ENCODE measurements at places on chromosomes 5 and 9. TPM values are rescaled to one million over a fixed set of nuclear protein-coding genes. Genes with fewer than 3 reads are reported as not detected.

Gene FOXD1
- 0.11 TPM for total RNA-seq

Gene AGXT2
- not detected for total RNA-seq

Gene SAPCD2
- total RNA-seq = 42.1 TPM

Gene RANBP17
- total RNA-seq = 16.8 TPM

Gene IL13
- total RNA-seq = not detected

Gene TICAM2
- 0.63 TPM for total RNA-seq

Gene HSPA4
- total RNA-seq = 79.7 TPM

Gene SOWAHA
- 0.14 TPM for total RNA-seq

DNA sequence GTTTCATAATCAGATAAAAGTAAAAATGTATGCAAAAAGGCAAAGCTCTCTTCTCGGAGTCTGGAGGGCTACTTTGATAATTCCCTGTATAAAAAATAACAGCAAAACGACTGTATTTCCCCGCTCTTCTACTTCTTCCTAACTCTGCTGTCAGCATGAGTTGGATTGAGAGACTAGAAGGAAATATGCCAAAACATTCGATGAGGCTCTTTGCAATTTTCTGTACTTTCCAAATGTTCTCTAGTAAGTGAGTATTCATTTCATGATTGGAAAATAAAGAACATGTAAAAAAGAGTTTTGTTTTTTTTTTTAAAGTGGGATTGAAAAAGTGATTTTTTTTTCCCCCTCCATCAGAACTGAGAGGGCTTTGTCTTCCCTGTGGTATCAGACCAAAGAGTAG is 677.5 kb downstream of the ACTL7B start:
- DNase-seq = no peak

DNA sequence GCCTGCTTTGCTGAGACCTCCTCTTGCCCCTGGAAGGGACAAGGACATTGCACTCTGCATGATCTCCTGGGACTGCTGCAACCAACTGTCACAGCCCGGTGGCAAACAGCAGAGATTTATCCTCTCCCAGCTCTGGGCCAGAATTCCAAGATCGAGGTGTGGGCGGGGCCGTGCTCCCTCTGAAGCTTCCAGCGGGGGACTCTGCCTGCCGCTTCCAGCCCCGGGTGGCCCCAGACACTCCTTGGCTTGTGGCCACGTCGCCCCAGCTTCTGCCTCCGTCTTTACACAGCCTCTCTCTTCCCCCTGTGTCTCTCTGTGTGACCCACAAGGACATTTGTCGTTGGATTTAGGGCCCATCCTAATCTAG is 67.1 kb downstream of the COL5A1 start:
- no peak for DNase-seq

DNA sequence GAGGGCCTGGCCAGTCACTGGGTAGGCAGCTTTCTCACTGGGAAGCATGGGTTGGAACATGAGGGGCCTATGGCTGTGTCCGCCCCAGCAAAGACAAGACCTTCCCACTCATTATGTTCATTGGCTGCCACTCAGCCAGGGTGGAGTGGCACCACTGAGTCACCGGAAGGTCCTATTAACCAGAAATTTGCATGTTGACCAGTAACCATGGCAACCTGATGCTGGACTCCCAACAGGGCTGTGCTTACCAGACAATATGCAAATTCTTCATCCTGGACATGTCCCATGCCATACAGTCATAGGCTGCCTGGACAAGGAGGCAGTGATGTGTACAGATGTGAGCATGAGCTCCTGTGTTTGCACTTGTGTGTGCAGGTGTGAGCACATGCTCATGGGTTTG is 66.7 kb downstream of the PSD2 start:
- no peak for DNase-seq

GRCh38 chr9:131854334-131854733 is 114.5 kb upstream of the RAPGEF1 start:
- DNase-seq = peak; percentile 50

DNA sequence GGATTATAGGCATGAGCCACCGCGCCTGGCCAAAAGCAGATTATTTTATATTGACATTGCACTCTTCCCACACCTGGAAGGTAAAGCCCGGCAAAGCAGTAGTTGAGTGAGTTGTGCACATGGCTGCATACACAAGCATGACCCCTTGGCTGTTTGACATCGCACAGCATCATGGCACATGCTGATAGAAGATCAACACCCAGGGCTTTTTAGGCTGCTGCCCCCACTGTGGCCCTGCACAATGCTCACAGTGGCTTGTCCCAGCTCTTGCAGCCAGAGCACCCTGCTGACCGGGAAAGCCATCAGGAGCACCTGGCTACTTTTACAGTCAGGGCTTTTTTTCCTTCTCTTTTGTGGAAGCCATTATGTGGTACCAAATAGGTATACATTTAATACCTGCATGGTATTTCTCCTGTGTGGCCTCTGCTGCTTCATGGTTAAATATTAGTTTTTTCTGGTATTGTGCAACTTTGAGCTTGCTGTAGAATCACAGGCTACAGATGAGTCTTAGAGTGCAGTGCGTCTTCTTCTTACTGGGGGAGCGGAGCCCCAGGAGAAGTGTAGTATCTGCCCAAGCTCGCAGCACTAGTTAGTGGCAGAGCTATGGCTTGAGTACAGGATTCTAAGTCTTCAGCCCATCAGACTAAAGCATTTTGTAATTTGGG is 264.5 kb downstream of the AOPEP start:
- no peak for DNase-seq

- DNase-seq = peak; percentile 48
Observed at GRCh38 chr5:72314571-72315172, 5.4 kb downstream of the MRPS27 start.

- DNase-seq = peak; percentile 53
Observed at GRCh38 chr9:111050819-111051218, 12.5 kb upstream of the LPAR1 start.

GRCh38 chr5:181160152-181160754 is 12.9 kb downstream of the OR2V2 start:
- DNase-seq = peak; percentile 12

DNA sequence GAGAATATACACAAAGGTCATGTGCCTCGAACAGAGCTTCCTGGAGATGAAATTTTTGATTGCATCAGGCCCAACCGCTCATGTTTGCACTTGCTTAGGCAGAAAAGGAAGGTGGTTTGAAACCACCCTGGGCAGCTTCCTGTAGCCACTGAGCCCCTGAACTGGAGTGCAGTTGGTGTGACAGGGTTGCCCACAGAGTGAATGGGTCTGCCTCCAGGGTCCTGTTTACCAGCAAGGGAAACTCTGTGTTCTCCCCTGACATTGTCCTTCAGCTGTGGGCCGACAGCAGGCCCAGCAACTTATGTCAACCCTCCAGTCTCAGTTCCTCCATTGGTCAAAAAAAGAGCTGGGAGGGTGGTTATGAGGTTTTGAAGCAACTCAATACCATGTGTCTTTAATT is 289.6 kb downstream of the KIF4B start:
- no peak for DNase-seq

DNA sequence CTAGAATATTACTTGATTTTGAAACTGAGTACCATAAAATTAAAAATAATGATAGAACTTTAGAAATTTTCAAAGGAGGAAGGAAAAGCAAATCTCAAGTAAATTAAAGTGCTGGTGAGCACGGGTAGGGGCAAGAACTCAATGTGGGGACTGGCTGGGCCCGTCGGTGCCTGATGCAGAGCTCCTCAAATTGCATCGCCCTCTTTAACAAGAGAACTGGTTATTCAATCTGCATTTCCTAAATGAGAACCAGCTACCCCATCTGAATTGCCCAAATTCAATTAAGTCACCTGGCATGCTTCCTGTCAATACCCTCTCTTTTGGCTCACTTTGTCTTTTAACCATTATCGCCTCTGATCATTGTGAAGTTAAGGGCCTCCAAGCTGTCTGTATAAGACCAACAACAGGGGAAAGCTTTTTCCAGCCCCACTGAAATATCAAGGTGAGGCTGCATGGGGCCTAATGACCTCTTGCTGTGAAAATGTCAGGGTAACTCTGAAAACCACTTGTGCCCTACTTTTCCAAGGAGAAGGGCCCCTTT is 316.7 kb downstream of the SLIT3 start:
- no peak for DNase-seq

DNA sequence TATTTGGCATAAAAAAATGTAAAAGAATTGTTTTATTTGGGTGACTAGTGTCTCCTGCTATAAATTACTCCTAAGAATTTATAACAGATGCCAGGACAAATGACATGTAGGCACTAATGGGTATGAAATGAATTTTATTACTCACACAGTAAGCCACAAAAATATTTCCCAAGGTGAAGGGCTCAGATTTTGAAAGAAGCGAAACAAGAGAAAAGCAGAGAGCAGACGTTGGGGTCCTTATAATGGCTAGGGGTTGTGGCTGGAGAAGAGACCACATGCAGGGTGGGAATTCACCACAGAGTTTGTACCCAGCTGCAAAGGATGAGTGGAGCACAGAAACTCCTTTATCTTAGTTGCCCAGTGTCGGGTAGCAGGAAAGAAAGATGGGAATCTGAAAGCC is 45.0 kb upstream of the PRR16 start:
- no peak for DNase-seq

DNA sequence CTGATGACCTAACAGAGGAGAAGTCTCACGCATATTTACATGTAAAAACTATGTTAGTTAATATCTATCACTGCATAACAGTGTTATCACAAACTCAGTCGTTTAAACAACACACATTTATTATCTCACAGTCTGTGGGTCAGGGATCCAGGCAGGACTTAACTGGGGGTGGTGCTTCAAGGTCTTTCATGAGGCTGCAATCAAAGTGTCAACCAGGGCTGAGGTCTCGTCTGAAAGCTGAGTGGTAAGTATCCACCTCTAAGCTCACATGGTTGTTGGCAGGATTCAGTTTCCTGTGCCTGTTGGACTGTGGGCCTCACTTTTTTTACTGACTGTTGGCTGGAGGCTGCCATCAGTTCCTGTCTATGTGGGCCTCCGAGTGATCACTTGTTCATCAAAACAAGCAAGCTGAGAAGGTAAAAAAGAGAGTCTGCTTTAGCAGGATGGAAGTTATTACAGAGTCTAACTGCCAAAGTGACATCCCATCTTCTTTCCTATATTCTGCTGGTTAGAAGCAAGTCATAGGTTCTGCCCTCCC is 188.6 kb downstream of the CARTPT start:
- no peak for DNase-seq

DNA sequence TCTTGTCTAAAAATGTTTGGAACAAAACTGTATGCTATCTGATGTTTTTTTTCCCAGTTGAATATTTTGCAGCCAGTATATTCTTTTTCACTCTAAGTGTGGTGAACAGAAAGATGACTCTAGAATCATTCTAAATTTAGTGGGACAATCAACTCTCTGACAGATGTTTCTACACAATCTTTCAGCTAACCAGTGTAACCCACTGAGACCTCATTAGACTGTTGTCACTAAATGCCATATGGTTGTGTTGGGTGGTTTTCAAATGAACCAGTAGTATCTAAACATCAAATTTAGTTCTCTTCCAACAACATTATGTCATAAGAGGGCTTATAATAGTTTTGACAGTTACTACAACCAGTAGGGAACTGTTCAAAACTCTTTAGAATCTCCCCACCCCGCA is 129.6 kb upstream of the PRLR start:
- DNase-seq = no peak

- DNase-seq = no peak
Observed at GRCh38 chr9:98094316-98094715, 24.7 kb downstream of the TRIM14 start.

- no peak for DNase-seq
Observed at GRCh38 chr9:122816163-122816867, 12.1 kb downstream of the PDCL start.

DNA sequence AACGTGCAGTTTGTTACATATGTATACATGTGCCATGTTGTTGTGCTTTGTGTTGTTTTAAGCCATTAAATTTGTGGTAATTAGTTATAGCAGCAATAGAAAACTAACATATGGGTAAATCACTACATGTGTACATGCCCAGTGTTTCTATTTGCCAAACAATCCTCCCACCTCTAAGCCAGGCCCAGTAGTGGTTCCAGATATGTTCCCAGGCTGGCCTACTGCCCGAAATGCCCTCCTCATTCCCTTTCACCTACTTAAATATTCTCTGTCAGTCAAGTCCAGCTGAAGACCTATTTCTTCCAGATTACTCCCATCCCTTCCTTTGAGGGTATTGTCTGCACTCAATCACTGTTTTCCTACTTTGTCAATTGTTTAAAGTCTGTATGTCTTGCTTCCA is 24.1 kb upstream of the AGGF1 start:
- DNase-seq = no peak

DNA sequence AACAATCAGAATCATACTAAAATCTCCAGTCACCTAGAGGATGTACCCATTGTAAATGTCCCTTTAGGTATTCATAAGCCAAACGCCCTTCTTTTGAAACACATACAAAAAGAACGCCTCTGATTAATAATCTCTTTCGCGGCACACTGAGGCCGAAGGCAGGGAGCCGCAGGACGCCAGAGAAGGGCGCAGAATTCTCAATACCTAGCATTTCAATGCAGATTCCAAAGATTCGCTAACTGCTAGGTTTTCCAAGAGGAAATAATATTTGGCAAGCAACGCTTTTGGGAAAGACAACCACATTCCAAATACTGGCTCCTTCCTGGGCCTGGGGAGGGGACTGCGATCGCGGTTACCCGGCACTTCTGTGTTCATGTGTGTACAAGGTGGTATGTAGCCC is 203.3 kb downstream of the MEF2C start:
- DNase-seq = no peak

DNA sequence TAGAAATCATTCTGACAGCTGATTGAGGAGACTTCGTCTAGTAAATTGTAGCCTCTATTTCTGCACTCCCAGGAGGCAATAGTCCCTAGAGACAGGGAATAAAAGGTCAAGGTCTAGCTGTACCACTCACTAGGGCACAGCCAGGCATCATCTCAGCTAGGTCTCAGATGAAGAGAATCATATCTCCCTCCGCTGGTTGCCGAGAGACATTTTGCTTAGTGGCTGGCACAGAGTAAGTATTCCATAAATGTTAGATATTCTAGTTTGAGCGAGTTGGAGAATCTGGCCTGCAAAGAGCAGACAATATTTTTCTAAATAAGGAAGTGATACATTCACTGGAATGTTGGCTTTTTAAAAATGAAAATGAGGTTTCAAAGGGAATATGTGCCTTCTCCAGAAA is 180.4 kb upstream of the ACTBL2 start:
- no peak for DNase-seq

DNA sequence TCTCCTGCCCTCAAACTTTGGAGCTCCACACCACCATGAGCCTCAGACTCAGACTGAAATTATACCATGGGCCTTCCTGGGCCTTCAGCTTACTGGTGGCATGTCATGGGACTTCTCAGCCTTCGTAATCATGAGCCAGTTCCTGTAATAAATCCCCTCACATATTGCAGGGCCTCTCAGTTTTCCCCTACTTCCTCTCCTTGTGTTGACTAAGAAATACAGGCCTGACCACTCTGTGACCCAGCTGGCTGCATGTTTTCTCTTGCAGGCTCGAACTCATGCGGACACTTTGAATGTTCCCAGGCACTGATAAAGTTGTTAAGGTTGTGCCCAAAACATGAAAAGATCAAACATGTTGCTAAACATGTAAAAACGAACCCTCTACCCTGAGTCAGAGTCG is 26.2 kb upstream of the SHC3 start:
- DNase-seq = no peak

Measured in cardiac muscle cell (in vitro differentiated cells and primary cell).